ENCODE measurements at places on chromosomes 16 and 17.

GRCh38 chr17:72900654-72900971 is 191.9 kb downstream of the SLC39A11 start:
- no peak for DNase-seq

DNA sequence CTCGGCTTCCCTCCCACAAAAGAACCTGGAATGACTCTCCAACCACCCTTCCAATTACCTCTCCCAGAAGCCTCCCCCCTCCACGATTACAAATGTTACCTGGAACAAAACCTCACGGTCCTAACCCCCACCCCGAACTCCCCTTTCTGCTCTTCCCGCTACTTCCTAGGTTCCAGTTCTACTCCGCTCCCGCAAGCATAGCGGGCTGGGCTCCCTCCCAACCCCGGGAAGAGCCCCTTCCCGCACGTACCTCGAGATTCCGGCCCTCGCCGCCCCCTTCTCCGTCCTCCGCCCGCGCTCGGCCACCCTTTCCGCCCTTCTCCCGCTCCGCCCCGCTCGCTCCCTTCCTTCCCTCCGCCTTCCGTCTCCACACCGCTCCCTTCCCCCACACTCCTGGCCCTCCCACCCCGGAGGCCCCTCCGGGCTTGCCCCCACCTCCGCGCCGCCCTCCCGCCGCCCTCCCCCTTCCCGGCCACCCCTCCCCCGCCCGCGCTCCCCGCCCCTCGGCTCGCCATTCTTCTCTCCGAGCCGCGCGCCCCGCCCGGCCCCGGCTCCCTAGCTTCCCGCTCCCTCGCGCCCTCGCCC is 457 bp downstream of the CHTF8 start:
- no peak for DNase-seq

GRCh38 chr16:86905302-86905701 is 327.0 kb downstream of the FOXL1 start:
- DNase-seq, result no peak

DNA sequence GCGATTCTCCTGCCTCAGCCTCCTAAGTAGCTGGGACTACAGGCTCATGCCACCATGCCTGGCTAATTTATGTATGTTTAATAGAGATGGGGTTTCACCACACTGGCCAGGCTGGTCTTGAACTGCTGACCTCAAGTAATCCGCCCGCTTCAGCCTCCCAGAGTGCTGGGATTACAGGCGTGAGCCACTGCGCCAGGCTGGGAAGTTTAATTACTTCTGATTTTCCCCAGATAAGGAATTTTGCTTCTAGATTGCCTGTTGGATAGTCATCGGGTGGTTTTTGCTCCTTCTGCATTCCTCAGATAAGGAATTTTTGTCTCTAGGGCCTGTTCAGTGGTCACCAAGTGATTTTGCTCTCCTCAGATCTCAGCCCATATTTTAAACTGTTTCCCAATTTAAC is 112.5 kb downstream of the MAP2K4 start:
- DNase-seq, result no peak

DNA sequence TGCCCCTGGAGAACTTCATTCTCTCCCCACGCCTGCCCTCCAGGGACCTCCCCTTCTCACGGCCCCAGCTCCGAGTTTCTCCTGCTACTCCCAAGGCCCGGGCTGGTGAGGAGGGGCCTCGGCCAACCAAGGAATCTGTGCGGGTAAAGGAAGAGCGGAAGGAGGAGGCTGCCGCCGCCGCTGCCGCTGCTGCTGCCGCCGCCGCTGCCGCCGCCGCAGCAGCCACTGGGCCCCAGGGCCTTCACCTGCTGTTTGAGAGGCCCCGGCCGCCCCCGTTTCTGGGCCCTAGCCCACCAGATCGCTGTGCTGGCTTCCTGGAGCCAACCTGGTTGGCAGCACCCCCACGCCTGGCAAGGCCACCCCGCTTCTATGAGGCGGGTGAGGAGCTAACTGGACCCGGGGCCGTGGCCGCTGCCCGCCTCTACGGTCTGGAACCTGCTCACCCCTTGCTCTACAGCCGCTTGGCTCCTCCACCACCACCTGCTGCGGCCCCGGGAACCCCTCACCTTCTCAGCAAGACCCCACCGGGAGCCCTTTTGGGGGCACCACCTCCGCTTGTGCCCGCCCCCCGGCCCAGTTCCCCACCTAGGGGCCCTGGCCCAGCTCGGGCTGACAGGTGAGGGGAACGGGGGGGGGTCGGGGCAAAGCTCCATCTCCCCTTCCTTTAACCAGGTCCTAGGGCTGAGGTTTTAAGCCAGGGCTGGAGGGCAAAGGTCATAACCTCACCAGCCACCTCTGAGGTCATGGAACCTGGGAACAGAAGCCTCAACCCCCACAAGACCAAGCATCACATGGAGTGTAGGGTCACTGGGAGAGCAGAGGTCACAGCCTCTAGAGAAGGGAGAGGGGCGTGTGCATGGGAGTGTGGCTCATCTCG is 11.0 kb downstream of the FBRS start:
- no peak for DNase-seq
